ENCODE measurements at places on chromosomes 6 and 20.

DNA sequence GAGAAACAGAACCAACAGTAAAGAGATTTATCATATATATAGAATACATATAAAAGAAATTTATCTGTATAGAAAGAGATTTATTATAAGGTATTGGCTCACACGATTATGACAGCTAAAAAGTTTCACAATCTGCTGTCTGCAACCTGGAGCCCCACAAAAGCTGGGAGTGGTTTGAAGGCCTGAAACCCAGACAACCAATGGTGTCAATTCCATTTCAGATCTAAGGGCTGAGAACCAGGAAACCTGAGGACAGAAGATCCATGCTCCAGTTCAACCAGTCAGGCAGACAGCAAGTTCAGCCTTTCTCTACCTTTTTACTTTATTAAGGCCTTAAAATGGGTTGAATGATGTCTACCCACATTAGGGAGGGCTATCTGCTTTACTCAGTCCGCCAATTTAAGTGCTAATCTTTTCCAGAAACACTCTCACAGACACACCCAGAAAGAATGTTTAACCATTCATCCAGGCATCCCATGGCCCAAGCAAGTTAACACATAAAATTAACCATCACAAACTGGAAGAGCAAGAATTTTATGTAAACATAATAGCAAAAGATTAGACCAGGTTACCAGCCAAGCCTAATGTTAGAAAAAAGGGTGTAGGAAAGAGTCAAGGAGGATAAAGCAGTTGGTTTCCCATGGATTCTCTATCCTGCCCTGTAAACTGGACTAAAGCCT lies 170.9 kb downstream of the FUT9 start:
- no peak for DNase-seq

GRCh38 chr20:14956538-14956937 lies 619.1 kb upstream of the FLRT3 start:
- no peak for DNase-seq

DNA sequence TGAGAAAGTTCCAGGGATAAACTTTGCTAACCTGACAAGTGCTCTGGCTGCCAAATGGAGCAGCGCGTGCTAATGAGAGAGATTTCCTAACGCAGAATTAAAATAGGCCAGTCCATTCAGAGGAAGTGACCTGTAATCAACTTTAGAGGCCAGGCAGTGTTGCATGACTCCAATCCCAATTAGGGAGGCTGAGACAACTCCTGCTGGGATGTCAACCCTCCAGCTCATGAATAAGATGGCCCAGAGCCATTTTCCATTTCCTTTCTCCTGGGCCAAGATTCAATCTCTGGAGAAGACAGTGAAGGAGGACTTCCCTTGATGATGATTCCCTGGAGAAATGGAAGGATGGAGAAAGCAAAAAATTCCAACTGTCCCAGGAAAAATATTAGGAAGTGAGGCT lies 241.5 kb upstream of the RNF24 start:
- DNase-seq = no peak

DNA sequence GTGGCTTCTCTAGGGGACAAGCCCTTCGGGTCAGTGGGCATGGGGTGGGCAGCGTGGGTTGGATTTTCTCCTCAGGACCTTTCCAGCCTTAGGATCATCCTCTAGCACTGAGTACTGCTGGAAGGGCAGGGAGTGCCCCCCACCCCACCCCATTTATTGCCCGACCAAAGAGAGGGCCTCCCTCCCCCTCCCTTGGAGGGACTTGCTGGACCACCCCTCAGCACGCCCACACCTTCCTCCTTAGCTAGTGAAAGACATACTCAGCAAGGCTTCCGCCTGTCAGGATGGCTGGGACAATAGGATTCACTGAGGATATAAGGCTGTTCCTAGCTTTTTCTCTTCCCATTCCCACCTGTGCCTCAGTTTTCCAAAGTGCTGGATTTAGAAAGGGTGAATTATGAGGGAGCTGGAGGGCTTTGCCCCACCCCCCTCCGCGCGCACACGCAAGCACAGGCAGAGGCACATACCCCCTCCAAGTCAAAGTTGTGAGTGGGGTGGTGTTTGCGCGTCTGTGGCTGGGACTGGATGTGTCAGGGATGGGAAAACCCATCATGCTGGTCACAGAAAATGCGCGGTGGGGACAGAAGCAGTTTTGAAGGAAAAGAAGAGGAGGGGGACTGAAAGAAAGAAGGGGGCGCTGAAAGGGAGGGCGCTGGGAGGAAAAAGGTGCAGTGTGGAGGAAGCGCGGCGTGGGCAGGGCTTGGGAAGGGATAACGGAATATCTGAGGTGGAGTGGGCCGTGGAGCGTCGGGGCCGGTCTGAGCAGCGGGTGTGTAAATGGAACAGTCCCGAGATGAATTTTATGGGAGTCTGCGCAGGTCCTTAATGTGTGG lies 693 bp upstream of the SLC29A1 start:
- no peak for DNase-seq

- no peak for DNase-seq
Observed at GRCh38 chr20:64231621-64232550, 23.7 kb upstream of the PCMTD2 start.

- DNase-seq = no peak
Observed at GRCh38 chr6:116012951-116013350, 47.7 kb downstream of the FRK start.

- no peak for DNase-seq
Observed at GRCh38 chr6:25645916-25646315, 6.1 kb upstream of the SCGN start.

DNA sequence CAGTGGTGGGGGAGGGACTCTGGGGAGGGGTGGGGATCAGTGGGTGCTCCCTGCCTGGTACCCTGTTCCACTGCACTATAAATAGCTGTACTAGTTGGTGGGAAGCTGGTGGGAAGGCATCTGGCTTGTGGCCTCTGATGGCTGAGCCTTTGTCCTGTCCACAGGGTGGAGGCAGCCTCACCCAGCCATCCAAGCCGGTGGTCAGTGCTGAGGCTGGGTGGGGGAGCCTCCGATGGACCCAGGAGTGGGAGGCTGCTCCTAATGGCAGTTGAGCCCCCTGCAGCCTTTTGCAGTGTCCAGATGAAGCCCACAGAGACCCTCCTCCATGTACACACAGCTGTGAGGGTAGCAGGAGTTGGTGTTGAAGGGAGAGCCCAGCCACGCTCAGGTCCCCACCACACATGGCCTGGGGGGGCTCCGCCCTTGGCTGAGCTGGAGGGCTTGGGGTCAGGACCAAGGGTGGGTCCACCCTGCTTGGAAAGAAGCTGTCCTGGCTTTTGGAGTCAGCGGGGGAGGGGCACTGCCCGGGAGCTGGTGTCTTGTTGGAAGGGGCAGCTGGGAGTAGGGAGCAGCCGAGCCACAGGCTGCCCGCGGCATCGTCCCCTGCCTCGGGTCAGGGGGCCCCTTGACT lies 2.5 kb downstream of the PPDPF start:
- no peak for DNase-seq

DNA sequence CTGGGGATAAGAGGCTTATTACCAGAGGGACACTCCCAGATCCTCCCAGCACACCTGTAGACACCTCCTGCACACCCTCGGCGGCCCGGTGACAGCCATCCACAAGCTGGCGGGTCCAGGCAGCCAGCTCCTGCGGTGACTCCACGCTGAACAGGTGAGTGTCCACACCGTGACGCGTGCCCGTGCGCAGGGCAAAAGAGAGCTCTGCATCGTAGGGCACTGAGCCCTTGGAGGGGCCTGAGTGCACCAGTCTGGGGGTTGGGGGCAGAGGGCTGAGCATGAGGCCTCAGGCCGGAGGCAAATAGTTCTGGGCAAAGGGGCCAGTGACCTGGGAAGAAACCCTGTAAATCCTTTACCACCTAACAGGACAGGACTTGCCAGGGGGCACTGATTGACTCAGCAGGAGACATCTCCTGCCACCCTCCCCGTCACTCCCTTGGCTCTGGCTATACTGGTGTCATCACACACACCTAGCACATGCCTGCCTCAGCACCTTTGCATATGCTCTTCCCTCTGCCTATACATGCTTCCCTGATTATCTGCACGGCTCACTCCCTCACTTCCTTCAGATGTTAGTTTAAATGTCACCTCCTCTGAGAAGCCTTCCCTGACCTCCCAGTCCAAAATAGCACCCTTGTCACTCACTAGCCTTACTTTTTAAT lies 8.9 kb upstream of the CDK5RAP1 start:
- DNase-seq = no peak

GRCh38 chr6:128727500-128727899 lies 155.4 kb upstream of the LAMA2 start:
- DNase-seq = no peak

- DNase-seq = no peak
Observed at GRCh38 chr20:59342023-59342957, 41.9 kb downstream of the EDN3 start.

DNA sequence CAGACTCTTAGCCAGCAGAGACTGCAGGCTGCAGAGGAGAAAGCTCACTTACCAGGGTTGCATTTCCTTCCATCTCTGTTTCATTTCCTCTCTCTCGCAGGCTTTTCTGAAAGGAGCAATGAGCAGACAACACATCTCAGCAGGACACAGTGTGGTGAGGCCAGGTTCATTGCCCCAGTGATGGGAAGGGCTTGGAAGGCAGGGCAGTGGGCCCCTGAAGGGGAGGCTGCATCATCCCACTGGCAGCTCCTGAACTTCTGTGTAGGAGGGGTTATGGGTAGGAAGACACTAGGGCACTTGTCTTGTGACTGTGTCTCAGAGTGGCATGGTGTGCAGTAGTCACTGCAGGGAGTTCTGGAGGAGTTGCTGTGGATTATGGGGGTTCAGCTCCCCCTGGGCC lies 246.8 kb downstream of the QKI start:
- DNase-seq = no peak

DNA sequence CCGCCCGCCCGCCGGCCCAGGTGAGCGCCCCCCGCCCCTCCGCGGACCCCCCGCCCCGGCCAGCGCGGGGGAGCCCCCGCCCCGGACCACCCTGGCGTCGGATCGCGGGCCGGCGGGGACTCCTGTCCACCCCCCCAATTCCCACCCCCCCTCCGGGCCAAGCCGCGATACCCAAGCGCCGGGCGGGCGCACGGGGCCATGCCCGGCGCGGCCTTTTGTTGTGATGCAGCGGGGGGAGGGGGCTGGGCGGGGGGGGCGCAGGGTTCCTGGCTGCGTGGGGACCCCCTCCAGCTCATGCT lies 245 bp downstream of the SRC start:
- no peak for DNase-seq

DNA sequence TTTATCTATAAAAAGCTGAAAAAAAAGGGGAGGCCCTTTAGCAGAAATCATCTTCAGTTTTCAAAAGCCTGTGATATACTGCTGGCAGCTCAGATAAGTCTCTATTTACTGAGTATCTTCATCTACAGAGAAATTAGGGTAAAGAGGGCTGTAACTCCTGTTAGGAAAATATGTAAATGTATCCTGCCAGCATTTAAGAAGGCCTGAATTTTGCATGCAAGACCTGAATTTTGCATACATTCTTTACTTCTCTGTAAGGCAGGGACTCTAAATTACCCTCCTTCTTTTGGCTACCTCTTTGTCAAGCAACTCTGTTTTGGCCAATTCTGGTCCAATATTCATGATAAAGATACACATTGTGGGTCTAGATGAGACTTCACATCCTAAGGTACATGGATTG lies 150.6 kb upstream of the SPACA1 start:
- DNase-seq = no peak

DNA sequence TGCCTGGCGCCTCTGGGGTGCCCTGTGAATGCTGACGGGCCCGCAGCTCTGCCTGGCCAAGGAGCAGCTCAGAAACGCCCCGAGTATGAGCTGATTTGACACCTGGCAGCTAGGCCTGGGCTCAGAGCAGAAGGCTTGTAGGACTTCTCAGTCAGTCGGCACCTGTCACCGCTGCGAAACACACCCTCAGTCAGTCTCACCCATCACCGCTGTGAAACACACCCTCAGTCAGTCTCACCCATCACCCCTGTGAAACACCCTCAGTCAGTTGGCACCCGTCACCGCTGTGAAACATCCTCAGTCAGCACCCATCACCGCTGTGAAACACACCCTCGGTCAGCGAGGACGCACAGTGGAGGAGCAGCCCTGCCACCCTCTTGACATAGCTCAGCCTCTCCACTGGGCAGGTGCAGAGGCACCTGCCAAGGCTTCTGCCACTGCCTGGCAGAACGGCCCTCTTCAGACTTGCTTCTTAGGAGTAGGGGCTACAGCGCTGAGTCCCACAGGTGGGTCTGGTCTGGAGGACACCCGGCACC lies 109.0 kb downstream of the PSMB1 start:
- DNase-seq = peak; percentile 18

DNA sequence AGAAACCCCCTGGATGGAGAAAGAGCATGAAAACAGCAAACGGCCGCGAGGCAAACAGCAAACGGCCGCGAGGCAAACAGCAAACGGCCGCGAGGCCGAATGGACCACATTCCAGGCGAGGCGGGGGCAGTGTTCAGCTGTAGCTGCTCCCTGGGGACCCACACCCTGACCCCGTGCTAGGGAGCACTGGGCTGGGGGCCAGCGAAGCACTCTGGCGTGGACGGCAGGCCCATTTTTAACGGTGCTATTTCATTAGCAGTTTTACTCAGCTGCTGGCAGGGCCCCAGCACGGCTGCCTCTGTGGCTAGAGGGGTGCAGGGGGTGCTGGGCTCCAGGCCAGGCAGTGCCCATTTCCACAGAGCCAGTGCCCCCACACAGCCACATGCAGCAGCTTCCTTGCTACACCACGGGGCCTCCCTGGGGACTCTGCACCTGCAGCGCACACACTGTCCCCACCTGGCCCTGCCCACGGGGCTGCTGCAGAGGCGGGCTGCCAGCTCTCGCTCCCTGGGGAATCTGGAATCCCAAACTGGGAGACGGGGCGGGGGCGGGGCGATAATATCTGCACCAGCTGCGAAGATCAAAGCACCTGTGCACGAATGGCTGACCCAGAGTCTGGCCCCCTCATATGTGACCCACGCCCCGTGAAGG lies 35.6 kb upstream of the SLCO4A1 start:
- no peak for DNase-seq

DNA sequence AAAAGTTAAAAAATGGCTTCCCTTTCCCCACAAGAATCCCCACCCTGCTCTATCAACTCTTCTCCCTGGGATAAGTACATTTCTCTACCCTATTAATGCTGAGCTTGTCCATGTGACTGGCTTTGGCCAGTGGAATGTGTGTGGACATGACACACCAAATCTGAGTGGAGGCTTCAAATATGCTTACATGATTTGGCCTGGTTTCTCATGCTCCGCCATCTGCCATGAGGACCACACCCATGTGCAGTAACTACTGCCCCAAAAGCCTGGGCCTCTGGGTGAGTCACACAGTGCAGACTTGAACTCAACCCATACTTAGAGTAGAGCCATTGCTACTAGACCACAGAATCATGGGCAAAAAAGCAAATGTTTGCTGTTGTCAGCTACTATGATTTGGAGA lies 65.4 kb downstream of the PRND start:
- DNase-seq = peak; percentile 21

DNA sequence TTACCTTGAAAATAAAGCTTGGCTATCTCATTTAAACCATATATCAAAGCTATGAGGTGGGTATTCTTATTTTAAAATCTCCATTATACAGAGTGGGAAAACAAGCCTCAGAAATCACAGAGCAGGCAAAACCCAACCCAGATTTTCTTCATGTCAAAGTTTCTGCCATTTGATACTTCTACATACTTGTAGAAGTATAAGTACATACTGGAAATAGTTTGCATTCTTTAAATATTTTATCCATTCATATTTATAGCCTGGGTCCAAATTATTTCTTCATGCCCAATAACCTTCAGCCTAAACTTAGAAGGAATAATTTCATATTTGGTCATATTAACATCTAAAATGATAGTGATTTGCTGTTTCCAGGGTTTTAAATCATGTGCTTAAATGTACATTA lies 61.8 kb downstream of the MLIP start:
- DNase-seq = no peak

Data from CD4-positive, alpha-beta T cell treated with Interleukin-4 for 4 hours (primary cell).